ENCODE measurements at places on chromosomes 12 and 14.

DNA sequence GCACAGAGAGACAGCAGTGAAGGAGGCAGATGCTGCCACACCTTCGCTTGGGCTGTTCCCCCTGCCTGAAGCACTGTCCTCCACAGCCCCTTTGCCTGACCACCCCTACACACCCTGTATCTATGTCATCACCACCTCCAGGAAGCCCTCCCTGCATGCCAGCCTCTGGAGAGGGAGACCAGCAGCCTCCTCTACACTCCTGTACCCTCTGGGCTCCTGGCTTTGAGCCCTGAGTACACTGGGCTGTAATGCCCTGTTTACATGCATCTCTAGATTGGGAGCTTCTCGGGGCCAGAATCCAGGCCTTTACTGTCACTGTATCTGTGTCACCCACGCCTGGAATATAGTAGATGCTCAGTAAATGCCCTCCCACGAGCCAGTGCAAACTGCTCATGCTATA is 5.9 kb upstream of the TMEM119 start:
- no peak for DNase-seq

DNA sequence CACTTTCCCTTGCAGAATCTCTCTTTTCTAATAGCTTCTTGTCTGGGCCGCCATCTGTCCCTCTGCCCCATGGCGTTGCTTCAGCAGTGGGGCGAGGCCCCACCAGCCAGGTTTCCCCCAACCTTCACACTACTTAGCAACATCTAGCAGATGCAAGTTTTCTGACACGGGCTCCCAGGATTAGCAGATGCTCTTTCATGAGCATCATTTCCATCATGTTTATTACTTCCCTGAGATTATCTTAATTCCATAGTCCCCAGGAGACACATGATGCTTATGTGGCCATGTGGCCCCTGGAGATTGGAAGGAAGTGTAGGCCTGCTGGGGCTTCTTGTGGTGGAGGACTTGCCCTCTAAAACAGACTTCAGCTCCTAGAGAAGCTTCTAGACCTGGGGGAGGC is 102.0 kb upstream of the MYL2 start:
- no peak for DNase-seq

DNA sequence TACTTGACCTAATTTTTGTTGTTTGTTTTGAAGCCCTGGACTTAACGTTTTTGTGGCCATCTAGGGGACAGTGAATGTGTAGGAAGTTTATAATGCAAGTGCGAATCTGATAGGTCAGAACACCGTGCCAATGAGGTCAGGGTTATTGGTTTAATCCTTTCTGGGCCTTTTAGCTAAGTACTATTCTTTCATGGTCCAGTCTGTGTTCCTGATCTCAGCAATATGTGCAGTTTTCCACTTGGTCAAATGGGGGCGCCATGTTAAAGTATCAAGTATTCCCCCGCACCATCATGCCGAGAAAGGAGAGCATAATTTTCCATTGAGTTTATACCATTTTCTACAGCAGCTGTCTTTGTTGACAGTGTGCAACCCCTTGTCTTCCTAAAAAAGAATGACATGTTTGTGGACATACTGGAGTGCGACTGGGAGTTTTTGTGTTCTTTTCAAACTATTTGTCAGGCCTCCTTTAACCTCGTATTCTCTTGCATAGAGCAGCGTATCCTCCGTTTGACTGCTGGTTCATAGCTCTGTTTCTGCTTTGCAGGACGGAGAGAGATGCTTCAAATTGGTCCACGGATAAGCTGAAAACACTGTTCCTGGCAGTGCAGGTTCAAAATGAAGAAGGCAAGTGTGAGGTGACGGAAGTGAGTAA is 1.3 kb downstream of the AHSA1 start:
- no peak for DNase-seq

DNA sequence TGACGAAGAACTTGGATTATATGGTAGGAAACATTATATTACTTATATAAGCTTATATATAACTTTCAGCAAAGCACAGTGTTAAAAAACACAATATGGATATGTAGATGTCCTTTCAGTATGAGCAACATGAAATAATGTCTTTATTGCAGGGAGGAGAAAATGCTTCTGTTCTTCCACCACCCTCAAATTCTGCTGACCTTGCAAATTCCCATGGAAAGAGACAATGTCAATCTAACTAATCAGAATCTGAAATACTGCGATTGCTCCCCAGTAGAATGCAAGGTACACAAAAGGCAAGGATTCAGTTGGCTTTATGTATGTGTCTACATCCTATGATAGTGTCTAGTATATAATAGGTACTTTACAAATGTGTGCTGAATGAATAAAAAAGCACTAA is 26.4 kb downstream of the MGAT4C start:
- DNase-seq, result no peak

DNA sequence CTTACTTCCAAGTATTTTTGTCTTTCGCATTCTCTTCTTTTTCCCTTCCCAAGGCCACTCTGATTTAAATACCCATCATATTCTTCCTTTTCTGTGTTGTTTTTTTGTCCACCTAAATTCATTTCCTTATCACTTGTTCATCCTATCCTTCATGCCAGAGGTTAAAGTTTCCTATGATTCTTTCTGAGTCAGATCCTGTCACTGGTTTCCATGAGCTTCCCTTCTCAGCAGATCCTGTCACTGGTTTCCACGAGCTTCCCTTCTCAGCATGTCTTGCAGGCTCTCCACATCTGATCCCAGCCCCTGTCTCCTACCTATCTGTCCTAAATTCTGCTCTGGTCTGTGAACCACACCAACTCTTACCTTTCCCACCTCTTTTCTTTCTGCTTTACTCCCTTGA is 311.8 kb upstream of the RGS6 start:
- DNase-seq, result no peak

DNA sequence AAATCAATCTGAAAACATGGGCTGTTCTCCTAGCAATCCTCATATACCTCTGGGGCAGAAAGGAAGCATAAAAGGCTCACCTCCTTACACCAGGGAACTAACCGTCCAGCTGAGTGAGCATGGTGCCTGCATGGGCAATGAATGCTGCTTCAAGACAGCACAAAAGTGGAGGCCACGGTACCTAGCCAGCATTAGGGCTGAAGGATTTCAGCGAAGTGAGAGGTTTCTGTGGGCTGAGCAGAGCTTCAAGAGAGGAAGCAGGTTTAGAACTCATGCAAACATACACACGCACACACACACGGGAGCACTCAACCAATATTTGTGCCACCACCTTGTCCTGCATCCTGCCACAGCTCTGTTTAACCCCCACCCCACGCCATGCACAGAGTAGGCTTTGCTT is 838.5 kb upstream of the TMEM132C start:
- DNase-seq, result peak; percentile 27

DNA sequence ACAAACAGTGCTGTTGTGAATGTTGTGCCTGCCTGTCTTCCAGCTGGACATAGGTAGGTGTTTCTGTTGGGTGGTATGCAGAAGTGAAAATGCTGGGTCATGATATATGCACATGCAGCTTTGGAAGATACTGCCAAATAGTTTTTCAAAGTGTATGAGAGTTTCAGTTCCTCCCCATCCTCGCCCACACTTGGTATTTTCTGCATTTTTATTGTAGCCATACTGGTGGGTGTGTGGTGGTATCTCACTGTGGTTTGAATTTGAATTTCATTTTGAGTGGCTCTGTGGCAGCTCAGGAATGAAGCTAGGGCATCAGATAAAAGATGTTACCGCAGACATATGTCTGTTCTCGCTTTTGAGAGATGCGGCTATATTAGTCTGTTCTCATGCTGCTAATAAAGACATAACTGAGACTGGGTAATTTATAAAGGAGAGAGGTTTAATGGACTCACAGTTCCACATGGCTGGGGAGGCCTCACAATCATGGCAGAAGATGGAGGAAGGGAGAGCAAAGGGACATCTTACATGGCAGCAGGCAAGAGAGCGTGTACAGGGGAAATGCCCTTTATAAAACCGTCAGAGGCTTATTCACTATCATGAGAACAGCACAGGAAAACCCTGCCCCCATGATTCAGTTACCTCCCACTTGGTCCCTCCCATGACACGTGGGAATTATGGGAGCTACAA is 183.1 kb downstream of the CAND1 start:
- DNase-seq, result no peak

DNA sequence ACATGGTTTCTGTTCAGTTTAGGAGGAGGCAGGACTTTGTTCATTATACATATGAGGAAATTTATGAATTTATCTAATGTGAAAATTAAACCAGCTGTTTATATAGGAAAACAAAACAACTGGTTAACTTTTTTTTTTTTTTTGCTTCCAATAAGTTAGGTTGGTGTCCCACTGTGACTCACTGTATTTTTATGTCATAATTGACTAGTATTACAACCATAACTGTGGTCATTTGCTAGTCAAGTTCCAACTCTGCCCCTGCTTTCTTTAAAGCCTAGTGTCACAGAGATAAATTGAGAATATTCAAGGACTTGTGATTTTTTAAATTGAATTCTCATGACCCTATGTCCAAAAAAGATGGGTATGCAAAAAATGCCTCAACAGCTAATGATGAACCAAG is 227.7 kb downstream of the BCAT1 start:
- no peak for DNase-seq

DNA sequence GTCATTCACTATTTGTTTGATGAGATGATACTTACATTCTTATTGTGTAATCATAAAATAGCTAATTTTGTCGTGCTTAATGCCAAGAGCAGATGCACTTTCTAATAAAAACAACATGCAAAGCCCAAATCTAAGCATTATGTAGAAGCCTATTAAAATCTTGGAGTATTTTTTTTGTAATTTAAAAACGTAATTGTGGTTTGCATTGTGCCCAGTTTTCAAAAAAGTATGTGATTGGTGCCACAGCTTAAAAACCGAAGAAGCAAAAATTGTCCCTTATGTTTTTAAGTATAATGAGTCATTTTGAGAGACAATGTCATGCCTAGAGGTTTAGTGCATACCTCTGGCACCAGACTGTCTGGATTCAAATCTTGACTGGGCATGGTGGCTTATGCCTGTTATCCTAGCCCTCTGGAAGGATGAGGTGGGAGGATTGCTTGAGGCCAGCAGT is 464.8 kb upstream of the RGS6 start:
- no peak for DNase-seq

DNA sequence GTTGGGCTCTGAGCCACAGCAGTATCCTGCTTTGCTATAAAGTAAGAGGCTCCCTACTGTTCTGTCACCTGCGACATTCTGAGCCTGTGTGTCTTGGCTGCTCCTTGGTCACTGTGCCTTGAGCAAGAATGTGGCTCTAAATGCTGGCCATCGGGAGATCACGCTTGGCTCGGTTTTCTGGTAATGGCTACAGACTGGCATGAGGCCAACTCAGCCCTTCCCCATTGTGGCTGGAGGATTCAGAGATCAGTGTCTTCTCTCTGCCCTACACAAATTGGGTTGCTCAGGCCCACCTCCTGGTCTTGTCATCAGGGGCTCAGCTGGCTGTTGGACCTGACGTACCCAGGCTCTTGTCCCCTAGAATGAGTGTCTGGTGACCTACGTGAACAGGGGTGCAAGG is 94.5 kb downstream of the PLXNC1 start:
- no peak for DNase-seq

DNA sequence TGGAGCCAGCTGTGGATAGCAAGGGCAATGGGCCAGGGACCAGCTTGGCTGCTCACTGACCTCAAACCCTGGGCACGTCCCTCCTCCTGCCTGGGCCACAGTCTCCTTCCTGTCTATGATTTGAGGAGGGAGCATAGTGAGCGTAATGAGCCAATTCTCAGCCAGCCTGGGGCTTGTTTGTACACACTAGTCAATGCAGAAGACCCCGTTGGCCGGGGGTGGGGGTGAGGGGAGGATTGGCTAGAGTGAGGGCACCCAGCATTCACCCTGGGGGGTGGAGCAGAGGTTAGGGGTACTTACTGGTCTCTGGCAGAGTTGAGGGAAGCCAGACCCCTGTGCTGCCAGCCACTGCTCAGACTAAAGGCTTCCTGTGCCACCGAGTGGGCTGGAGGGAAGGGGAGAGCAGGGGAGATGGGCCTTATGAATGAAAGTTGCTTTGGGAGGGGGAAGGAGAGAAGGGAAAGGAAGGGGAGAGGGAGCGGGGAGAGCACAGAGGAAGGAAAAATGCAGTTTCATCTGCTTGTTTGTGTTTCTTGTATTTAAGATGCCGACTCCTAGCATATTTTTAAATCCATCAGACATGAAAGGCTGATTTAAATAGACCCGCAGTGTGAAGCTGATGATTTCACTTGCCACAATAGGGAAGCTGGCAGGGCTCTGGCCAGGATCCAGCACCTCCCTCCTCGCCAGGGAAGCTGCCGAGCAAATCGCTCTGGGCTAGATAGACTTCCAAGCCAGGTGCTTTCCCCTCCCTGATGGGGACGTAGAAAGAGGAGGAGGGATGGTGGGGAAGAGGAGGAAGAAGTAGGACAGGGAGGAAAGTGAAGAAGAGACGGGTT is 114.0 kb downstream of the PRMT8 start:
- DNase-seq, result no peak

GRCh38 chr12:2266666-2267620 is 214.2 kb downstream of the CACNA1C start:
- DNase-seq, result no peak

GRCh38 chr12:7035463-7035862 is 17.2 kb upstream of the LPCAT3 start:
- DNase-seq, result no peak

- no peak for DNase-seq
Observed at GRCh38 chr12:91173124-91173523, 9.5 kb downstream of the DCN start.

GRCh38 chr12:68510397-68510796 is 100.3 kb upstream of the RAP1B start:
- DNase-seq, result no peak

DNA sequence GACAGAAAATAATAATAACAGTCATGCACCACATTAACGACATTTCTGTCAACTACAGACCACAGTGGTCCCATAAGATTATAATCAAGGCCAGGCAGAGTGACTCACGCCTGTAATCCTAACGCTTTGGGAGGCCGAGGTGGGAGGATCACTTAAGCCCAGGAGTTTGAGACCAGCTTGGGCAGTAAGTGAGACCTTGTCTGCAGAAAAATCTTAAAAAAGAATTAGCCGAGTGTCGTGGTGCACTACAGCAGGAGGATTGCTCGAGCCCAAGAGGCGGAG is 8.6 kb downstream of the NAB2 start:
- DNase-seq, result no peak

- no peak for DNase-seq
Observed at GRCh38 chr12:44618946-44619345, 257.2 kb downstream of the NELL2 start.

GRCh38 chr14:50039734-50040400 is 76.5 kb downstream of the VCPKMT start:
- DNase-seq, result no peak

- DNase-seq, result no peak
Observed at GRCh38 chr12:112344220-112344619, 38.0 kb downstream of the HECTD4 start.

GRCh38 chr12:123043536-123044001 is 63.1 kb downstream of the ARL6IP4 start:
- no peak for DNase-seq

DNA sequence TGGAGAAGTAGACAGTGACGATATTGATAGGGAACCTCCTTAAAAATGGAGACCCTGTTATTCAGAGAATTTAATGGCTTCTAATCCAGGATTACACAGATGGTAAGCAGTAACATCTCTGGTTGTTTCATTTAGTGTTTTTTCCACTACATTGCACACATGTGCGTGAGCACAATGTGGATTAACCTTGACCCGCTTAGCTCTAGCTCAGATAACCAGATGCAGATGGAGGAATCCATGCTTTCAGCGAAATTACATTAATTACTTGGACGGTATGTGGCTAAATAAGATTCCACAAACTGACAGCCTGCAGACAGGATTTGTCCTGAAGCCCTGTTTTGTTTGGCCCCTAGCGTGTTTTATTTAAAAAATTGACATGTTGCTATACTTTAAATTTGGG is 378.4 kb downstream of the CCDC91 start:
- DNase-seq, result no peak

Data from vagina (tissue), 2 donors.